ENCODE measurements at places on chromosomes 4 and X. TPM values are rescaled to one million over a fixed set of nuclear protein-coding genes. Genes with fewer than 3 reads are reported as not detected.

GRCh38 chrX:68940601-68941000, 111.8 kb downstream of the EFNB1 start:
- no peaks in the 10 kb centered on the region for H3K36me3 ChIP-seq
- no peaks in the 10 kb centered on the region for H3K27me3 ChIP-seq
- no peak overlapping the region for H3K27ac ChIP-seq

DNA sequence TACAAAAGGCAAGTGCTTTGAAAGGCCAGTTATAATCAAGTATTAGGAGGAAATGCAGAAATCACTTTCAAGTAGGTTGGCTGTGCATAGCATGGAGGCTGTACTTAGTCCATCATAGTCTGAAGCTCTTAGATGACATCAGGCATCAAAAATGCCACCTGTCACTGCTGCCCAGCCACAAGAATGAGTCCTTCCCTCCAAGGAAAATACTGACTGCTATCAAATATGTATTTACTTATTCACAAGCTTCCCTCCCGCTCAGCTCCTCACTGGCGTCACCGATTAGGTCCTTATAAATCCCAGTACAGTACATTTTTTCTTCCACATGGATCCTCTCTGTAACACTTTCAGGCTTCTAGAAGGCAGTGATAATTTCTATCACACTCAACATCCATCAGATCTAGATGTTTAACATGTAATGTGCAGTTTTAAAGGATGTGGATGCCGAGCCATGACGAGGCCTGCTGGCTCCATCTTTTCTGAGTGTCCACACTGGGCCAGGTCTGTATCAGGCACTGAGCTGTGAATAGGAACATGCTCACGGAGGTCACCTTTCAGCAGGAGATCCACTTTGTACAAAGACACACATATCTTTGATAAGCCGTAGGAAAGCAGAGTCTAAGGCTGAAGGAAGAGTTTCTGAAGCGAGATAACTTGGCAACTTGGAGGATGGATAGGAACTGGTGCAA, 121.9 kb downstream of the PALLD start:
- H3K36me3 ChIP-seq = no peaks in the 10 kb centered on the region
- H3K27me3 ChIP-seq = no peaks in the 10 kb centered on the region
- no peak overlapping the region for H3K27ac ChIP-seq
- no peak for DNase-seq
- no peak overlapping the region for H3K4me3 ChIP-seq

- no peak for DNase-seq
- no peak overlapping the region for H3K27ac ChIP-seq
- H3K4me3 ChIP-seq = no peak overlapping the region
- no peaks in the 10 kb centered on the region for H3K36me3 ChIP-seq
- H3K4me1 ChIP-seq = no peaks in the 10 kb centered on the region
Measured at GRCh38 chrX:131907488-131908314, 115.4 kb upstream of the STK26 start.

DNA sequence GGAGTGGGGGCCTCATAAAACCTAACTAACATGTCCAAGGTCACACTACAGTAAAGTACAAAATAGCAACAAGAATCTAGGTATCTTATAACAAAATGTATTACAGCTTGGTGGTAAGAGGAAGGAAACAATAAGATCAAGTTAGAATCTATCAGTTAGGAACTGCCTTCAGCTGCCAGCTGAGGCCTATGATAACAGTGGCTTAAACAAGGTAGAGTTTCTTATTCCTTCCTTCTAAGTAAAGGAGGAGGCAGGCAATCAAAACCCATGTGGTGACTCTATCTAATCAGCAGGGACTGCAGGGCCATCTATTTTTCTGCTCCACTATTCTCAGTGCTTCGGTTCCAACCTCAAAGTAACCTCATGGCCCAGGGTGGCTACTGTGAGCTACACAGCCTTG, 10.9 kb downstream of the SH3D19 start:
- no peaks in the 10 kb centered on the region for H3K36me3 ChIP-seq
- no peaks in the 10 kb centered on the region for H3K27me3 ChIP-seq
- no peak overlapping the region for H3K4me3 ChIP-seq

DNA sequence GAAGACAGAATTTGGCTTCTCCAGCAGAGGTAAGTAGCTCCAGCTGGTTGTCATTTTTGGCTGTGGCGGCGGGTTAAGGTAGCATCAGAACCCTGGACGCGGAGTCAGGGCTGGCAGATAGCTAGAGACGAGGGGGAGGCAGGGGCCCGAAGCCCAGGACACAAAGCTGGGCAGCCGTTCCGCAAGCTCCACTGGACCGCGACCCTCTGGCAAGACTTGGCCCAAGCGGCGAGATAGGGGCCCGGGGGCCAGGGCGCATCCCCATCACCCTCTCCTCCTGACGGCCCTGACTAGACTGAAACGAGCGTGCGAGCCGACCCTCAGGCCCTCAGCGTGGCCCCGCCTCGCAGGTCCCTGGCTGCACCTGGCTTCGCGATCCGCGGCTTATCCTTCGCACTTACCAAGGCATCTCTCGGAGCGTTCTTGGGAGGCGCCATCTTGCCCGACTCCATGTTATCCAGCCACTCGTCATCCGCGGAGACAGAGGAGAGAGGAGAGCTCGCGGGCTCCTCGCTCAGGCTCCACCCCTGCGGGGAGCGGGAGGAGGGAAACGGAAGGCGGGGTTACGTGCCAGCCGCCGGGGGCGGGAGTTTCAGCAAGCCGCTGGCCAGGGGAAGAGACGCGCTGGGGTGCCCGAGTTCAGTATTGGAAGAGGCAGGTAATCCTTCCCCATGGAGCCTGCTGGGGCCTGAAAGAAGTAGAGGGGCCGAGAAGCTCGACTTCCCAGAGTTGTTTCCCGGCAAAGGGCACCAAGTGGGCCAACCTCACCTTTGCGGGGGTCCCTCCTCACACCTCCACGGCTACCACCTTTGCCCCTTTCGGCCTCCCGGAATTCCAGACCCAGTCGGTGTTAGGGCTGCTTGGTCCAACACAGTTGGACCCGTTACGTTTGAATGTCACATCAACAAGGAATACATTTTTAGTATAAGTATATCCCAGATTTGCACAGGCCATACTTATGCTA, at the start of gene TAF9B:
Gene TAF9B, minus strand, starts transcription at position 491 of the 964 bp plus-strand sequence. Its CDS starts 39 bp downstream, at position 452.
- peak; percentile 94 for DNase-seq
- peak within 1 kb of the TSS; percentile 59 for H3K4me3 ChIP-seq
- peak within 1 kb of the TSS; percentile 76 for H3K27ac ChIP-seq
- peaks cover 7% of the 10 kb centered on the region for H3K4me1 ChIP-seq
- H3K27me3 ChIP-seq = no peaks in the 10 kb centered on the region

DNA sequence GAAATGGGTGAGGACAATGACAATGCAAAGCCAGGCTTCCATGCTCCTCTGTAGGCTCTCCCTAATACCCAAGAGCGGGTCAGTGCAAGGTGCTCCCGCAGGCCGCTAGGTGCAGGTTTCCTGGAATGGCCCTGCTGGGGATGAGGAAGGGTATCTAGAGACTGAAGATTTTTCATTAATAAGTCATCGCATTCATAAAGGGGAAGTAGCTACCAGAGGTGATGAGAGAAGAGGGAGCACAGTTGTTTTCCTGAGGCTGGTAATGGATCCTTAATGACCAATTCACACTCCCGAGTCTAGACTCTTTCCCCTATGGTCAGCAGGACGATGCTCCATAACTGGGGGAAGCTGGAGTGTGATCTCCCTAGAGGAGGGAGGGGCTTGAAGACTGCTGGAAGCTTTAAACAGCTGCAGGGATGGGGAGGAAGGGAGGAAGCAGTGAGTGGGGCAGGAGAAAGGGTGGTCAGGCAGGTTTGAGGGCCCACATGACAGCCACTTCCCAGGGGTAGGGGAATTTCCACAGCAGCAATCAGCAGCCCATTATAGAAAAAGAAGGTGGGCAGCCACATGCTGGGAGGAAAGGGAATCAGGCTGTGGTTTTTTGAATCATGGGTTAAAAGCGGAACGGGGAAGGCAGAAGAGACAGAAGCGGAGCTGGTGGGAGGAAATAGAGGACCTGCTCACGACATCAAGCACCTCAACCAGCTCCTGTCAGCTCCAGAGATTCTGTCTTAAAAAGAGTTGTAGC, 10.2 kb upstream of the ATP6AP2 start:
- no peaks in the 10 kb centered on the region for H3K36me3 ChIP-seq
- no peak overlapping the region for H3K27ac ChIP-seq
- H3K27me3 ChIP-seq = no peaks in the 10 kb centered on the region
- no peaks in the 10 kb centered on the region for H3K4me1 ChIP-seq

DNA sequence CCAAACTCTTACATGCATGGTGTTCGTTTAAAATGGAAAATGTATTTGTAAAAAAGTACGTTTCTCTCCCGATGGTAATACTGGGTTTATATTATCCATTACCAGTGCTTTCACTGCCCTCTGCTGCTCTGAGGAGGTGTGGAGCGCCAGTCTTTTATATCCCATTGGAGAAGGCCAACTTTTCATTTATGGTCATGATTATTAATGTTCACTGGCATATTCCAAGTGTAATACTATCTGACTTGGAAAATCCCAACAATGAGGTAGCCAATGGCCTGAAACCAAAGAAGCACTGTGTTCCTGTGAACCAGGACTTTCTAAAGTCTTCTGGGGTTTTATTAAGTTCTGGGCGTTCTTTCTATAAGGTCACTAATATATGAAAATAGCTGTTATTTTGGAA, 80.7 kb downstream of the SYNPO2 start:
- H3K27me3 ChIP-seq = no peaks in the 10 kb centered on the region
- H3K4me3 ChIP-seq = no peak overlapping the region
- H3K36me3 ChIP-seq = no peaks in the 10 kb centered on the region
- DNase-seq = no peak

DNA sequence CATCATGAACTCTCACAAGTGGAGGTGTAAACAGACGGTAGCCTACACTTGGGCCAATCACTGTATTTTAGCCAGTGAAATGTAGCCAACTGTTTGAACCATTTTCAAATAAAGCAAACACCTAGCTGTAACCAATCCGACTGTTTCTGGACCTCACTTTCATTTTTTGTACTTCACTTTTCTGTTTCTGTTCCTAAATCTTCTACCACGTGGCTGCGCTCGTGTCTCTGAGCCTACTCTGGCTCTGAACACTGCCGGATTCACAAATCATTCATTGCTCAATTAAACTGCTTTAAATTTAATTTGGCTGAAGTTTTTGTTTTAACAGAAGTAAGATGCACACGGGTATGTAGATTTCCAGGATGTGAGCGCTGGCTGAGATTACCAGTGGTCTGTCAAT, 319.1 kb downstream of the RAPGEF2 start:
- H3K27ac ChIP-seq = no peak overlapping the region
- DNase-seq = no peak
- H3K36me3 ChIP-seq = no peaks in the 10 kb centered on the region
- no peaks in the 10 kb centered on the region for H3K4me1 ChIP-seq
- H3K4me3 ChIP-seq = no peak overlapping the region

GRCh38 chr4:5940470-5941203, 47.8 kb upstream of the CRMP1 start:
- no peaks in the 10 kb centered on the region for H3K36me3 ChIP-seq
- H3K4me3 ChIP-seq = no peak overlapping the region
- H3K4me1 ChIP-seq = no peaks in the 10 kb centered on the region

DNA sequence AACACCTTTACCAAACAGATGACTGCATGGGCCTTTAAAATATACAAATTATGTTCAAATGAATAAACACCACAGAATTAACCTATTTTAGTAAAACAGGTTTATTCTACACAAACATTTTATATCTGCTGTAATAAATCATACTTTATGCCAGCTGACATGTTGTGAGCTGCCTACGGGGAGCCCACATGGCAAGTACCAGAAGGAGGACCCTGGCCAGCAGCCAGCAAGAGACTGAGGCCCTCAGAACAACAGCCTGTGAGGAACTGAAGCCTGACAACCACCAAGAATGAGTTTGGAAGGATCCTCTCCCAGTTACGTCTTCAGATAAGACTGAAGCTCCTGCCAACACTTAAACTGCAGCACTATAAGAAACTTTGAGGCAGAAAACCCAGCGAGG, 377.0 kb downstream of the PDGFC start:
- no peak overlapping the region for H3K27ac ChIP-seq
- peaks cover 10% of the 10 kb centered on the region for H3K4me1 ChIP-seq
- H3K36me3 ChIP-seq = no peaks in the 10 kb centered on the region
- H3K4me3 ChIP-seq = no peak overlapping the region

GRCh38 chrX:23251043-23251442, 83.6 kb upstream of the PTCHD1 start:
- DNase-seq = no peak
- no peak overlapping the region for H3K27ac ChIP-seq
- H3K4me3 ChIP-seq = no peak overlapping the region
- H3K4me1 ChIP-seq = no peaks in the 10 kb centered on the region

DNA sequence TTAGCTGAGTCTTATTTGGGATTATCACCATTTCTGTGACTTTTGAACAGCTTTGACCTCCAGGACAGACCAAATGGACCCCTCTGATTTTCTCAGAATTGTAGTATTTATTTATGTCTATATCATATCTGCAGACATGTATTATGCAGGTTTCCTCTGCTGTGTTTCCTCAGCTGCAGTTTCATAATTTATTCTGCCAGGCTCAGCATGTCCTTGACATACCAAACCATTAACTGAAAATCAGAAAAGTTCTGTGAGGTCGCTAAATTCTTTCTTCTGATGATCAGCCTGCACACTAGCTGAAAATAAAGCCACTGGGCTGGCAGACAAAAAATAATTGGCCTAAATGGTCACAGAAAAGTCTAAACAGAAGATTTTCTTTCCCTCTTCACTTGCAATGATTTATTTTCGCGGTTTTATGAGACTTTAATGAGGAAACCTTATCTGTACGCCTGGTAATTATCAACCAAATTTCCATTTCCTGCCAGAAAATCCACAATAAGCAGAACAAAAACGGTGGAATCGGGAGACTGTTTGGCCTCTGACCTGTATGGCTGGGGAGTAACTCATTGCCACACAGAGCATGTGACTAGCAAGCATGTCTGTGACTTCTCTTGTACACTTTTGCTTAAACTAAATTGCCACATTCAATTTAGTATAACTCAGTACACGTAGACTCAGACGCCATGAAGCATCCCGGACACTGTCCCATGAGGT, 150.9 kb downstream of the ENPP6 start:
- no peak overlapping the region for H3K4me3 ChIP-seq
- no peak overlapping the region for H3K27ac ChIP-seq
- peaks cover 8% of the 10 kb centered on the region for H3K4me1 ChIP-seq

GRCh38 chr4:127069675-127070074, 563.1 kb upstream of the INTU start:
- H3K4me3 ChIP-seq = no peak overlapping the region
- DNase-seq = no peak
- H3K27me3 ChIP-seq = no peaks in the 10 kb centered on the region
- H3K4me1 ChIP-seq = no peaks in the 10 kb centered on the region
- H3K27ac ChIP-seq = no peak overlapping the region

RBM46 gene
- total RNA-seq = not detected

RAB9B gene
- 0.92 TPM for total RNA-seq

NAA10 gene
- 89.1 TPM for total RNA-seq

SHROOM2 gene
- total RNA-seq = 1.6 TPM

All from spleen (tissue), 13 donors.